ENCODE measurements at places on chromosomes 16 and 17. TPM values are rescaled to one million over a fixed set of nuclear protein-coding genes. Genes with fewer than 3 reads are reported as not detected.

DNA sequence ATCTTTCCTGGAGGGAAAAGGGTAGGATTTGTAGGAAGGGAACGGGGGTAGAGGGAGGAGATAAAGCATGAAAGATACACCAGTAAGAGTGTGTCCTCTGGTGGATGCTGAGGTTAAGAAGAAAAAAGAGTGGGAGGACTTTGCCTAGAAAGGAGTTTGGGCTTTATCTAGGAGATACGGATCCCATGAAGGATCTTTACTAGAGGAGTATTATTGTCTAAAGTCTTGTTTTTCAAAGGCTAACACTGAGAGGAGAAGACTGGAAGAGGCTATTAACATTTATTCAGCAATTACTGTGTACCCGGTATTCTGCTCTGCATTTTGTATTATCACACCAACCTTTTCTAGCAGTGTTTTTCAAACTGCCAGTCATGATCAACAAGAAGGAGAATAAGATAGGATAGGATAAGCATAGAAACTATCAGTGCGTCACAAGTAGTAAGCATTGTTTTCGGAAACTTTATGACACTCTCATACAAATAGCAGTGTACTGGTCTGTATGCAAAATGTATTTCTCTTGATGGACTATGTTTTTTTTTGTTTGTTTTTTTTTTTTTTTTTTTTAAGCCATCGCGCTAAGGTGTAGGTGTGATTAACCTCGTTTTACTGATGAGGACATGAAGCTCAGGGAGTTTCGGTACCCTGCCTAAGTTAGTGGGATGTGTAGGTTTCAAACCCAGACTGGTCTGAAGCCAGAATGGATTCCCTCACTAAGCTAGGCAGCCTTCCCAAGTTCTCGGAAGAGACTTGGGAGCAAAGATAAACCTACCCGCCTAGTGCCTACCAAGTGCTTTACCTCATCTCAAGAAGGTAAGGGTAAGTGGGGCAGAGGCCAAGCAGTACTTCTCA, 1.3 kb upstream of the SP2 start:
- peak; percentile 23 for DNase-seq
- peak overlapping the region; percentile 78 for H3K4me3 ChIP-seq
- H3K36me3 ChIP-seq = no peaks in the 10 kb centered on the region
- peaks cover 30% of the 10 kb centered on the region for H3K4me1 ChIP-seq
- H3K27ac ChIP-seq = peak overlapping the region; percentile 43

GRCh38 chr16:14300705-14301168, 229.6 kb downstream of the MRTFB start:
- H3K4me1 ChIP-seq = peaks cover 13% of the 10 kb centered on the region
- no peaks in the 10 kb centered on the region for H3K36me3 ChIP-seq
- H3K4me3 ChIP-seq = peak overlapping the region; percentile 70
- H3K27ac ChIP-seq = no peak overlapping the region
- peak; percentile 76 for DNase-seq

- H3K36me3 ChIP-seq = no peaks in the 10 kb centered on the region
- peak; percentile 83 for DNase-seq
- H3K4me3 ChIP-seq = no peak overlapping the region
- no peaks in the 10 kb centered on the region for H3K4me1 ChIP-seq
- H3K27me3 ChIP-seq = no peaks in the 10 kb centered on the region
These were observed 108.1 kb downstream of the SNX11 start for GRCh38 chr17:48215583-48216139.

DNA sequence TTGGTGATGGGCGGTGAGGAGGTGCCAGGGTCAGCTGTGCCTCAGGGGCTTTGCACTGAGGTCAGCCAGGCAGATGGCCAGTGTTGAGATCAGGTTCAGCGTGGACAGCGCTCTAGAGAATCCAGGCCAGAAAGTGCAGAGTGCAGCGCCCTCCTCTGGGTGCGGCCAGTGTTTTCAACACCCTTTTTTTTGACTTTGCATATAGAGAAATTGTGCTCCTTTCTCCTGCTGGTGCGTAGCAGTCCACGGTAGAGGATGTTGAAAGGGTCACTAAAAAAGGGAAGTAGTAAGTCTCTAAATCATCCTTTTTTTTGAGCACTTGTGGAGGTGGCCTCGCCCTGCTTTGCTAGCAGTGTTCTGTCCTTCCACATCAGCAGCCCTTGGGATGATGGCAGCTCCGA, 53.9 kb downstream of the BANP start:
- H3K4me1 ChIP-seq = no peaks in the 10 kb centered on the region
- DNase-seq = no peak
- H3K4me3 ChIP-seq = no peak overlapping the region
- H3K27ac ChIP-seq = no peak overlapping the region
- peaks cover 3% of the 10 kb centered on the region for H3K36me3 ChIP-seq
- H3K27me3 ChIP-seq = no peaks in the 10 kb centered on the region

DNA sequence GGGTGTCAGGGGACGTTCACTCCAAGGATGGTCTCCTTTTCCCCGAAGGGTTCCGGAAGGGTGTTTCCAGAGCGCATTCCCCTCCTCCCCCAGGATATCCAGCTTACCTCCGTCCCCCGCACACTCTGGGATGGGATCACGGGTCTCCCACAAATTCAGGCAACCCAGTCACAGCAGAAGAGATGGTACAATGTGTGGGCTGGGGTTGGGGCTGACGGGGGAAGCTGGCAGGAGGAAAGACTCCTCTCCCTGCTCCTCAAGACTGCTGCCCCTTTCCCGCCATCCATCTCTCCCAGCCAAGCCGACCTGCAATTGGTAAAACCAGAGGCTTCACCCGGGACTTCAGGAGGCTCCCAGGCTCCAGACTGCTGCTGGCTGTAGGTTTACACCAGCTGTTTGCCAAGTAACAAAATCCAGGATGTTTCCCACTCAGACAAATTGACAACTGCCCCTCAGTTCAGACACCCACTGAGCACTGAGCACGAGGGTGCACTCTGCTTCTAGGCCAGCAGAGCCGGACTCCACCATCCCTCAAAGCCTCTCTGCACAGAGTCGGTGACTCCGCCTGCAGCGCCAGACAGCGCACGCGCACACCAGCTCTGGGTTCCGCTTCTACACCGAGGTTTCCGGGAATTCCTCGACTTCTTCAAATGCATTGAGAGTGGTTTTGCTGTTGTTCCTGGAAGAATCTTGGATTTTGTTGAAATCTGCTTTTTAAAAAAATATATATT, 37.7 kb downstream of the ASPA start:
- H3K27ac ChIP-seq = no peak overlapping the region
- H3K4me3 ChIP-seq = no peak overlapping the region
- H3K27me3 ChIP-seq = no peaks in the 10 kb centered on the region
- H3K36me3 ChIP-seq = no peaks in the 10 kb centered on the region

DNA sequence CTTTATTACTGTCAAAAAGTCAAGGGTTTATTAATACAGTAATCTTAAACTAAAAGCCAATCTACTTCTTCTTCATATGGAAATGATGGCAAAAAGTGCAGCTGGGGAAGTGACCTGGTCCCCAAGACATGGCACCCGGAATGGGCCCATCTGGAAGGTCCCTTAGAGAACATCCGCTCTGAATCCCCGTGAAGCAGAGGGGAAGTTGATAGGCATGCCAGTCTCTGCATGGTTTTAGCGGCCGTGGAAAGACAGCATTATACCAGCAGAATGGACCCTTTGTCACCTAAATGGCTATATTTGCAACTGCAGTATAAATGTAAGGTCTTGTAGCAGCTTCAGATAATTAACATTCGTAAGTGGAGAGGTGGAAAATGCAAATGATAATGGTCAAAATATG, 32.4 kb downstream of the COTL1 start:
- no peaks in the 10 kb centered on the region for H3K4me1 ChIP-seq
- H3K4me3 ChIP-seq = no peak overlapping the region
- no peak overlapping the region for H3K27ac ChIP-seq

SMIM5 gene
- 2.3 TPM for total RNA-seq

HMOX2 gene
- total RNA-seq = 88.1 TPM

All from PC-3 (cell line).